Kasumi-1 (cell line): ENCODE measurements at places on chromosomes 4 and X.

- no peak for DNase-seq
Observed at GRCh38 chr4:47195706-47196105, 164.3 kb downstream of the GABRB1 start.

GRCh38 chr4:75698162-75698962, 25.2 kb upstream of the G3BP2 start:
- DNase-seq: peak; percentile 85

DNA sequence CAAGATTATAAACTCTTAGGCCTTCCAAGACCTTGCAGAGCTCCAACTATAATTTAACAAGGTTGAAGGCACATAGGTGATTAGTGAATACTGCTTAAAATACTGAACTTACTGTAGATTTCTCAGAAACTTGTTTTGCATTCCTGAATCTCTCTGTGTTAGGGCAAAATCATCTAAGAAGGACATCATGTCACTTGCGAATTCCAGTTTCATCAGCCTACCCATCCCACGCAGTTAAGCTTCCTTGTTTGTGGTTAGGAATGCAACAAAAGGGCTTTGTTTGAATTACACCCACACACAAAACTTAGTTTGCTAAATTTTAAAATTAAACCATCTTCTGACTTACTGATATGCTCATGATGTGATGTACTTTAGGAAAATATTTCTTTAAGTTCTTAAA, 174.0 kb downstream of the SOWAHB start:
- DNase-seq: no peak

GRCh38 chrX:19677121-19677520, 161.8 kb upstream of the MAP3K15 start:
- DNase-seq: no peak

DNA sequence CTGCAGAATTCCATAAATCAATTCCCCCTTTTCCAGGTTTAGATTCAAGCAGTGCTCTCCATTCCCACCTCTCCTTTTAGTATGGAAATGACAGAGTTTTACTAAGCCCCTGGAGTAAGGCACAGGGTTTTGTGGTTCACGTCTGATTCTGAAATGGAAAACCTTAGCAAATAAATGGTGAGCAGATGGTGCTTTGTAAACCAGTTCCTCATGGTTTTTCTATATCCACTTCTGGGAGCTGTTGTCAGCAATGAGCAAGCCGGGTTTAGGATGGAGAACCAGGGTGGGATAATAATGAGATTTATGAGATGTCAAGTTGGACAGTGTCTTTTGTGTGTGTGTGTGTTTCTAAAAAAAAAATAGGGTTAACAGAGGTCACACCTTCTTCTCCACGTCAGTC, 113.8 kb upstream of the RBPJ start:
- no peak for DNase-seq

DNA sequence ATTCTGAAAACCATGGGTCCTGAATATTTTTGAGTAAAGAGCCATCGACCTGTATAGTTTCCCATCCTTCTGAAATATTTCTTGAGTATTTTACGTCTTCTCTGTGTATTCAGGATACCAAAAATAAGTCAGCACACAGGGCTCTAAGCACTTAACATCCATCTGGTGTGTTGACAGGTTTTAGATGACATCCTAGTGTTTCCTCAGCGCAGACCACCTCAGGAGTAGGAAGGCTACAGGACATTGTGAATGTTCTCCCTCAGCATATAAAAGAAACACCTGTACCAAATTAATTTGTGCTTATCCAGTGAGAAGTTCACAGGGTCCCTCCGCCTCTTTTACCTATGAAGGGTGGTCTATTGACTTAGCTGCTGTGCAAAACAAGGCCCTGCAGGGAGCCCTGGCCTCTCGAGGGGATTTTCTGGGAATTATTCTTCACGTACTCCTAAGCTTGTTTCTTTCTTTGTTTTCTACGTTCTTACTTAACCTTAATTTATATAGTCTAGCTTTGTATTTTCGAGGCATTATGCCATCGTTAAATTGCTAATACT, 241.8 kb downstream of the FBXO8 start:
- DNase-seq: no peak

GRCh38 chr4:105496899-105497298, 23.0 kb upstream of the PPA2 start:
- peak; percentile 30 for DNase-seq

DNA sequence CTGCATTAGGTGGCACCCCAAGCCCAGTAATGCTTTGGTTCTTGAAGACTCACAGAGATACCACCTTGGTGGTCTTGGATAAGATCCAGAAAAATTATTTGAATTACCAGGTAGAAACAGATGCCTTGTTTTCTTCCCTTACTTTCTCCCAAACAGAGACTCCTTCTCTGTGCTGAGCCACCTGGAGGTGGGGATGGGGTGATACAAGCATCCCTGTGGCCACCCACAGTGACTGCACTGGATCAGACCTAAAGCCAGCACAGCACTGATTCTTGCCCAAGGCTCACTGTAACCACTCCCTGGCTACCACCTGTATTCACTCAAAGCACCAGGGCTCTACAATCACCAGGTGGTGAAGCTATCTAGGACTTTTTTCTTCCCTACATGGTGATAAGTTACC, 156.8 kb downstream of the TEX13A start:
- DNase-seq: no peak
